Activated CD8-positive, alpha-beta memory T cell treated with anti-CD3 and anti-CD28 coated beads, Interleukin-2, amount 50 U/mL, for 48 hours (primary cell): ENCODE measurements at places on chromosomes 6 and 20.

- DNase-seq: no peak
Measured at GRCh38 chr6:106728296-106728870, 99.0 kb downstream of the QRSL1 start.

- DNase-seq: peak; percentile 51
Measured at GRCh38 chr6:152636609-152637295, 410 bp downstream of the SYNE1 start.

DNA sequence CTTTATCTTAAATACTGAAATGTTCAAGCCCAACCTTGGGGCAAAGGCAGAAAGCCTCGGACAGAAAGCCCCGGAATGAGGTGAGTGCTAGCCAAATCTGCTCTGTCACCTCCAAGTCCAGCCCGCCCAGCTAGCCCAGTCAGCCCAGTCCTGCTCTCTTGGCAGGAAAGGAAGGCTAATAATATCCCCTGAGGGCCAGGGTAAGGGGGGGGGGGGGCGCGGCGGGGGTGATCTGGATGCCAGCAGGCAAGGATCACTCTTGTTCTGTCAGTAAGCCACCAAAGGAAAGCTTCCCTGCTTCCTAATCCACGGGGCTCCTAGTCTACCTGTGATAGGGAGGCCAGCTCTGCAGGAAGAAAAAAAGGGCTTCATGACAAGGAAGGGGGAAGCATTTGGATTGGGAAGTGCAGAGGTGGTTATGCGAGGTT lies 1.1 kb downstream of the NDRG3 start:
- no peak for DNase-seq

- no peak for DNase-seq
Measured at GRCh38 chr6:49676671-49677281, 36.6 kb downstream of the CRISP2 start.

DNA sequence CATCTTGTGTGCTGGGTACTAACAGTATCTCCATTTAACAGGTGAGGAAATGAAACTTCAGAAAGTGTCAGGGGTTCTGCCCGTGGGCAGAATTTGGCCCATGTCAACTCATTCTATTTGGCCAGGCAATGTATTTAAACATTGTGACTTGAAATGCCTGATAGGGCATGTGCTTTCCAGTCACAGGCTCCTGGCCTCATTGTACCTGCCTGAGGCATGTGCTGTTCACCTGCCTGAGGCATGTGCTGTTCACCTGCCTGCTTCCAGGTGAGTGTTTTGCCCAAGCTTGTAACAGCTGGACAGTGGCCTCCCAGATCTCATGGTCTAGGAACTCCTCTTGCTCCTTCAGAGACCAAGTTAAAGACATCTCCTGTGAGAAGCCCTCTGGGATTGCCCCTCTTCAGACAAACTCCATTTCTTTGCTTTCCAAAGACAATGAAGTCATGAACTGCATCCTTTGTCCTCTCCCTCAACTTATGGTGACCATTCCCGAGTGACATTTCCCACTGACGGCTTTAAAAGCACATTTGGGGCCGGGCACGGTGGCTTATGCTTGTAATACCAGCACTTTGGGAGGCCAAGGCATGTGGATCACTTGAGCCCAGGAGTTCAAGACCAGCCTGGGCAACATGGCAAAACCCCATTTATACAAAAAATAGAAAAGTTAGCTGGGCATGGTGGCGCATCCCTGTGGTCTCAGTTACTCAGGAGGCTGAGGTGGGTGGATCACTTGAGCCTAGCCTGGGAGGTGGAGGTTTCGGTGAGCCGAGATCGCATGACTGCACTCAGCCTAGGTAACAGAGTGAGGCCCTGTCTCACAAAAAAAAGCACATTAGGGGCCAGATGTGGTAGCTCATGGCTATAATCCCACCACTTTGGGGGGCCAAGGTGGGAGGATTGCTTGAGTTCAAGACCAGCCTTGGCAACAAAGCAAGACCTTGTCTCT lies 48.7 kb downstream of the BCAS4 start:
- DNase-seq: no peak

- no peak for DNase-seq
Measured at GRCh38 chr6:106254636-106255035, 70.9 kb downstream of the ATG5 start.

DNA sequence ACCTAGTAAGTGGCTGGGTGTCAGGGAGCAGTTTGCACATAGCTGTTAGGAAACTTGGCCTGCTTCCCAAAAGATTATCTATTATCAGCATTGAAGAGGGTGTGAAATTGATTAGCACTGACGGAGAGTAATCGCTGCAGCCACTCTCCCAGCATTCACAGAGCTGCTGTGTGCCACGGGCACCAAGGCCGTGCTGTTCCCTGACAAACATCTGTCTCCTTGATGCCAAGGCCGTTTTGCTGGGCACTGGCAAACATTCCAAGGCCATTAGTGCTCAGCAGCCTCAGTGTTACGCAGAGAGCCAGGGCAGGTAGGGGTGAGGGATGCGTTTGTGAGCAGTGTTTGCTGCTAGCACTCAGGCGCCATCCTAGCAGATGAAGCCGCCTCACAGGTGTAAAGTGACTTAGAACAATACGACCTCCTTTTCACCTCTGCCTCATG lies 57.7 kb upstream of the VSTM2L start:
- no peak for DNase-seq

DNA sequence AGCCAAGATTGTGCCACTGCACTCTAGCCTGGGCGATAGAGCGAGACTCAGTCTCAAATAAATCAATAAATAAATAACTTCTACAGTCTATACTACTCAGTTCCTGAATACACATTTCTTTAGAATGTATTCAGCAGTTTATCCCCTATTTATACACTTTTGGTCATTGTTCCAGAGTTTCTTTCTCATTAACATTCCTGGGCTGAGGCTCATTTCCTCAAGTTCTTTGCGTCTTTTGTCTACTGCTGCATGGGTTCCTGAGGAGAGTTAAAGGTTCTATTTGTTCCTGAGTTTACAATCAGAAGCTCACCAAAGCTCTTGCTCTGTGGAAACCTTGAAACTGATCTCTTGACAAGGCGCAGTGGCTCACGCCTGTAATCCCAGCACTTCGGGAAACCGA lies 37.7 kb upstream of the SASH1 start:
- DNase-seq: no peak

GRCh38 chr6:36563237-36563927 lies 16.1 kb upstream of the STK38 start:
- DNase-seq: no peak

GRCh38 chr20:58731192-58731591 lies 38.6 kb downstream of the NPEPL1 start:
- no peak for DNase-seq

DNA sequence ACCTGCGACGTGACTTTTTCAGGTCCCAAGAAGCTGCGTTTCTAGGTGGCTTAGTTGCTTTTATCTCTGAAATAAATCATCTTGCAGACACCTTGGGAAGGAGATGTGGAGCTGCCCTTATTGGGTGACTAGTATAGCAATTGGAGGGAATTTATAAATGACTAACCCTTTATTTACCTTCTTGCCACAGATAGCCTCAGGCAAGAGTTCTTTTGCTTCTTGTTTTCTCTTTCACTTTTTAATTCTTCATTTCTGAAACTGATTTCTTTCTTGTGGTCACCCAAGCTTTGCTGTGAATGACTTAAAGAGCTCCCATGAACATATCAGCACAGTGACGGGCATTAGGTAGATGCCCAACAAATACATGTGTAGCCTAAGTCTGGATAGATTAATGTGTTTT lies 3.0 kb downstream of the ADGRF4 start:
- no peak for DNase-seq

DNA sequence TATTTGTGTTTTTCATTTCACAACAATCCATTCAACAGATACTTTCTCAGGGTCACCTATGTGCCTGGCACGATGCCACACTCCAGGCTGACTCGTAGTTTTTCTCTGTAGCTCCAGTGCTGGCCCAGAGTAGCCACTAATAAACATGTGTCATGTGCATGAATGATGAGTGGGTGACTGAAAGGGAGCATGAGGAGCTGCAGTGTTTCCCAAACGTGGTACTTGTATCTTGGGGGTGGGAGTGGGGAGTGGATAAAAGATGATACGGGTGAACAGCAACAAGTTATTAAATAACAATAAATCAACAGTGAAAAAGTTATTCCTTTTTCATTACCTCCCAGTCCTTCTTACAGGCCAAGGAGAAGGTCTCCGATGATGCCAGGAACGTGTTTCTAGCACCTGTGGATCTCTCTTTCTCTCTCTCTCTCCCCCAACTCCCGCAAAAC lies 17.1 kb downstream of the SRXN1 start:
- DNase-seq: no peak

GRCh38 chr6:29617782-29618554 lies 15.0 kb downstream of the GABBR1 start:
- no peak for DNase-seq

DNA sequence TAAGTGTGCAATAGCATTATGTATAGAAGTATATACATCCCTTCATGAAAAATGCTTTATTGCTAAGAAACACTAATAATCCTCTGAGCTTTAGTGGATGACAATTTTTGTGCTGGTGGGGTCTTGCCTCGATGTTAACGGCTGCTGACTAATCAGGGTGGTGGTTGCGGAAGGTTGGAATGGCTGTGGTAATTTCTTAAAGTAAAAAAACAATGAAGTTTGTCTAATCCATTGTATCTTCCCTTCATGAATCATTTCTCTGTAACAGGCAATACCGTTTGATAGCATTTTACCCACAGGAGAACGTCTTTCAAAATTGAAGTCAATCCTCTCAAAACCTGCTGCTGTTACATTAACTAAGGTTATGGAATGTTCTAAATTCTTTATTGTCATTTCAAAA lies 816.5 kb upstream of the GJE1 start:
- DNase-seq: no peak

GRCh38 chr6:129489215-129489765 lies 220.7 kb downstream of the ARHGAP18 start:
- DNase-seq: no peak

GRCh38 chr20:62089393-62089792 lies 23.7 kb upstream of the TAF4 start:
- no peak for DNase-seq

DNA sequence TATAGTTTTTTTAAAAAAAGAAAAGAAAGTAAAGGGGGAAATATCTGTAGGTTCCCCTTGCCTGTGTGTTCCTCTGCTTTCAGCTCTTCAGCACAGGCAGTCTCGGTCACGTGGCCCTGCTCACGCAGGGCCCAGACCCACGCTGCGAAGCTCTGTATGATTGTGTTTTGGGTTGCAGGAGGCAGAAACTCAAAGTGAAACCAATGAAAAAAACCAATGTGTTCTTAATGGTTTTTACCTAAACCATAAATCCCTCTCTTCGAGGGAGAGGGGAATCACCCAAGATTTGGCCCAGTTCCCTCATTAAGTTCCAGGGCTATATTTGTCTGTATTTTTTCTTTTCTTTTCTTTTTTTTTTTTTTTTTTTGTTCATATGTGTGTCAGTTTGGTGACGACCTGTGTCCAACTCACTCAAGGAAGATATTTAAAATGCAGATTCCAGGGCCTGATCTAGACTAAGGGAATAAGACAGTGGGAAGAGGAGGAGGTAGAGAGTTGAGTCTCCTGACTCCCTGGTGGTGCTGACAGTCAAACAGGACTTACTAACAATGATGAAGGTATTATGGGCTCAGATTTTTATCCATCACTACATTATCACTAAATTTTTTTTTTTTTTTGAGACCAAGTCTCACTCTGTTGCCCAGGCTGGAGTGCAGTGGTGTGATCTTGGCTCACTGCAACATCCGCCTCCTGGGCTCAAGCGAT lies 33.8 kb upstream of the RREB1 start:
- peak; percentile 81 for DNase-seq

DNA sequence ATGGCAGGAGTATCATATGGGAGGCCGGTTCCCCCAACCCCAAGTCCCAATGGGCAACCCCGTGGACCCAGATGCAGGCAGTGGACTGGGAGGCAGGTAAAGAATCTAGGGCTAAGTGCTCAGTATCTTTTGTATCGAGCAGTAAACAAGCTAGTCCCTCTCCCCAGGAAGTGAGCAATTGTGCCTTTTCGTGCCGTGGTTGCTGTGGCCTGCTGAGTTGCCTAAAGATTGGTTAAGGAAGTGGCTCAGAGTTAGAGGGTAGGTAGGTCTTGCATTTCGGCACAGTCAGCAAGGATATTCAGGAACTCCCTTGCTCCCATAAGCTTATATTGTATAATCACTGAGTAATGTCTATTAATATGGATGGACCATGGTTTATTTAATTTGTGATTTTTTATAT lies 1.3 kb upstream of the DNAH8 start:
- peak; percentile 75 for DNase-seq

GRCh38 chr6:74762841-74763240 lies 443.0 kb downstream of the COL12A1 start:
- DNase-seq: no peak

DNA sequence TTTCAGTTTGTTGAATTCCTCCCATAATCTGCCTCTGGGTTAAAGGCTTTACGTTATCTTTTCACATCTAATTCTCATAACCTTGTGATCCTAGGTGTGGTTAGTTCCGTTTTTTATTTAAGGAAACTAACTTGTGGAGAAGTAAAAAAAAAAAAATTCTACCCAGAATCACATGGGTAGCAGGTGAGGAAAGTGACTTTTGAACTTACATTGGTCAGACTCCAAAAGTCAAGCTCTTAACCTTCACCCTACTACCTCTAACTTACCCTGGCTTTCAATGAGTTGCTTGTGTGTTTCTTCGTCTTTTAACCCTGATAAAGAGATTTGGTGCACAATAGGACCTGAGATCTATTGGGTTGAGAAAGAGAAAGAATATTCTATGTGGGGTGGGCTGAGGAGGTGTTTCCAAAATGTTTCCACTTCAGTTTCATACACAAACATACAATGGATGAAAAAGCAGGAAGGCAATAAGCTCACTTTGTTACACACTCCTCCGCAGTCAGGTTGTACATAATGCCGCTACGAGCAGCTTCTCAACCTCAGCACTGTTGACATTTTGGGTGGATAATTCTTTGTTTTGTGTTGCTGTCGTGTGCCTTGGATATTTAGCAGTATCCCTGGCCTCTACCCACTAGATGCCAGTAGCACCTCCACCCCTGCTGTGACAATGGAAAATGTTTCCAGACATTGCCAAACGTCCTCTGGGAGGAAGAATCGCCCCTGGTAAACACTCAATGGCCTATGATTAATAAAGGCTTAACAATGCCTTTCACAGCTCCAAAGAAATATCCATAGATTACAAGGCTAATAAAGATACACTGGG lies 193.0 kb upstream of the ZNF217 start:
- no peak for DNase-seq

- no peak for DNase-seq
Measured at GRCh38 chr6:168885196-168885595, 368.4 kb downstream of the THBS2 start.
